ENCODE measurements at places on chromosomes 7 and 10.

- DNase-seq: no peak
Observed at GRCh38 chr7:107847168-107847835, 43.7 kb upstream of the DLD start.

GRCh38 chr10:8049865-8050555, 4.5 kb upstream of the GATA3 start:
- DNase-seq: no peak

DNA sequence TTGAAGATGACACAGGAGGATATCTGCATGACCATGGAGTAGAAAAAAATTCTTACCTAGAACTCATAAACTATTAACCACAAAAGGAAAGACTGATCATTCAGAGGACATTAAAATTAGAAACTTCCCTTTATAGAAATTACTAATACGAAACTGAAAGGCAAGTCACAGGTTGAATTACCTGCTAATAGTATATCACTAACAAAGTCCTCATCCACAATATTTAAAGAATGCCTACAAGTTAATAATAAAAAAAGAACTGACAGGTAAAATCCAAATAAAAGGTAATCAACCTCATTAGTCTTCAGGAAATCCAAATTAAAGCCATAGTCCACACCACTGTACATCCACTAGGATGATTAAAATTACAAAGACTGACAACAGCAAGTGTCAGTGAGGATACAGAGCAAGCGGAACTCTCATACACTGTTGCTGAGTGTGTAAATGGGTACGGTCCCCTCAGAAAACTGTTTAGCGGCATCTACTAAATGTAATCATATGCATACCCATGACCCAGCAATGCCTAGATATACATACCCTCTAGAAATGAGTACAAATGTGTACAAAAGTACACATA, 71.2 kb downstream of the ARHGAP21 start:
- no peak for DNase-seq

DNA sequence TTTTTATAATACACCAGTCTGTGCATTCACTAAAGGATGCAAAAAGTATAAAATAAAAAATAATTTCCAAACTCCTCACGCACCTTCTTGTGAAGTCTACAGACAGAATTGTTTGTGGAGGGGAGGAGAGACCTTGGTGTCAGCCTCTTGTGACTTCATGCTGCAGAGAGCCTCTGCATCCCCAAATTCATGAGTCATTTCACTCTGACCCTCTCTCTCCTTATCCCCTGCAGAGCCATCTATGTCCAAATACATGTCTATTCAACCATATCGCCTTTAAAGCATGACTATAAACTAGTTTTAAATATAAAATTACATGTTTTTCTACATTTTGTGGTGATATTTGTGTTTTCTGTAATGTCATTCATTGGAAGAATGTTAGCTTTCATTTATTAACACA, 6.0 kb downstream of the CREB5 start:
- no peak for DNase-seq

GRCh38 chr7:91512958-91513357, 248.7 kb downstream of the FZD1 start:
- DNase-seq: no peak

- no peak for DNase-seq
Observed at GRCh38 chr7:101277155-101277554, 32.3 kb upstream of the FIS1 start.

DNA sequence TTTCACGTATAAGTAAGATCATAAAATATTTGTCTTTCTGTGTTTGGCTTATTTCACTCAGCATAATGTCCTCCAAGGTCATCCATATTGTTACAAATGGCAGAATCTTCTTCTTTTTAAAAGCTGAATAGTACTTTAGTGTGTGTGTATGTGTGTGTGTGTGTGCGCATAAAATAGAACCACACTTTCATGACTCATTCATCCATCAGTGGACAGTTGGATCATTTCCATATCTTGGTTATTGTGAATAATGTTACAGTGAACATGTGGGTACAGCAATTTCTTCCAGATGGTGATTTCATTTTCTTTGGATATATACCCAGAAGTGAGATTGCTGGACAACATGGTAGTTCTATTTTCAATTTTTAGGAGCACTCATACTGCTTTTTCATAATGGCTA, 622.4 kb downstream of the NRG3 start:
- DNase-seq: no peak

DNA sequence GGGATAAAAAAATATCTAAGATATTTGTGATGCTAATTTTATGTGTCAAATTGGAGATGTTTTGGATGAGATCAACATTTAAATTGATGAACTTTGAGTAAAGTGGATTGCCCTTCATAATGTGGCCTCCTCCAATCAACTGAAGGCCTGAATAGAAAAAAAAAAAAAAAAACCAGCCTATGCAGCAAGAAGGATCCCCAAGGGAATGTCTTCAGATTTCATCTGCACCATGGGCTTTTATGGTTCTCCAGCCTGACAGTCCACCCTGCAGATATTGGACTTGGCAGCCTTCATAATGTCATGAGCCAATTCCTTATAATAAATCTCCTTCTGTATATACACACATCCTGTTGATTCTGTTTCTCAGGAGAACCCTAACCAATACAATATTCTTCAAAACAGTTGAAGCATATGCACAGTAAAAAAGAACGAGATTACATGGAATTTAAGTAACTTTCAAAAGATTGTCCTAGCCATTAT, 316.9 kb upstream of the PLXDC2 start:
- DNase-seq: no peak

DNA sequence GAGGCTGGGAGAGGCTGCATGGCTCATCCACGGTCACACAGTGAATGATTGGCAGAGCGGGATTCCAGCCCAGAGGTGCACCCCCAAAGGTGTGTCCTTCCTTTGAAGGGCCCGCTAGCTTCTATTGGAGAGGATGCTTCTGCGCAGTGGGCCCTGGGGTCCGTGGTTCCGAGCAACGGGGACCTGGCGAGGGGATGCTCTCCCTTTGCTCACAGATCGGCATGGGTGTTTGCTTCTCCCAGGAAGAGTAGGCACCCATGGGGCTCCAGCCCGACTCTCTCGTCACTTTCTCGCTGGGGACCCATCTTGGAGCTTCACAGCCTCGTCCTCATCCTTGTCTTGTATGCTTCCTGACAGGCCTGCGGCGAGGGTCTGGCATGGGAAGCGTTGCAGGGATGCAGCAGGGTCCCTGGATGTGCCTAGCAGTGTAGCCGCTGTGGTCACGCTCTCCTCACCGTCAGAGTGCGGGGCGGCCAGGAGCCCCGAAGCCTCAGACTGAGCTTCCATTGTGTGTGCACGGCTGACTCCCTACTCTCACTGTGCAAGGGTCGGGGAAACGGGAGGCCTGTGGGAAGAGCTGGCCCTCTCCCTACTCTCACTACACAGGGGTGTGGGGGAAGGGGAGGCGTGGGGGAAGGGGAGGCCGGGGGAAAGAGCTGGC, 538.5 kb upstream of the FOXK1 start:
- DNase-seq: no peak

DNA sequence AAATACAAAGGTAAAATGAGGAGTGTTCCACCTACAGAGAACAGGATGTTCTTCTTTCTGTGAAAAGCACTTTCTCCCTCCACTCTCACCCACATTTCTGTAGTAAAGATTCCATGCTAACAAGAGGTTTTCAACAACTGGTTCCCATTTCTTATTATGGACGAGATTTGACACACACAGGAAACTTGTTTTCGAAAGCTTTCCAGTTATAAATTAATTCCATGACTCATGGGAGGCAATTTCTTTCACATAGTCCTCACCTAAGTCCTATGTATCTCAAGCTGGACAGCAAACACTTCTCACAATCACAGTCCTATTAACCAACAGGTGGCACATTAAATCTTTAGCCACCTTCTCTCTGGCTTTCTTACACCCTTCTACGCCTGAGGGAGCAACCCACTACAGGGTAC, 24.5 kb downstream of the RAPGEF5 start:
- DNase-seq: no peak

DNA sequence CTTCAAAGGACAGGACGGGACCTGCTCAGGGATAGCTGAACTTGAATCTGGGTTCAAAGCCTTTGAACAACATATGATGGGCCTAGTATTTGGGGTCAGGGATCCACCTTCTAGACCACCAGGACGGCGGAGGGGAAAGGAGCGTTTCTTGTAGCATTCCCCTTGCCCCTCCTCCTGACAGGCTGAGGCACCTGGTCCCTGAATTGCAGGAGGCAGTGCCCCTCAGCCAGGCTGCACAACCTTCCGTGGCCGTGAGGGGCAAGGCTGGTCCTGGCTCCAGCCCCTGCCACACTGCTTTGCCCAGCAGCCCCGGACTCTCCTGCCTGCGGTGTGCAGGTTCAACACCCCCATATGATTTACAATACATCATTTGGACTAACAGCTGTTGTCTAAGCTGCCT, 58.1 kb downstream of the INSIG1 start:
- DNase-seq: no peak

DNA sequence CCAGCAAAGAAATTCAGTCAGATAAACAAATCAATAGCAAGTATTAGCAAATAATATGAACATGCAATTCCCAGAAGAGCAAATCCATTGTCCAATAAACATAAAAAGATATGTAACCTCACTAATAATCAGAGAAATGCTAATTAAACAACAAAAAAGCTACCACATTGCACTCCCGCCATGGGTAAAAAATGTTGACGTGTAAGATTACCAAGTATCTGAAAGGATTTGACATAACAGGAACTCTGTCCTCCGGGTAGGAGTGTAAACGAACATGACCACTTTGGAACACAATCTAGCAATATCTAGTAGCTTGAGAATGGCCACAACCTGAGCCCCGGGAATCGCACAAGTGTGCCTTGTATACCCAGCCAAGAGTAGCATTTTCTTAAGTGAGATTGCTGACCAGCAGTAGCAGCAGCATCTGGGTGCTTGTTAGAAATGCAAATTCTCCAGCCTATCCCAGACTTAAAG, 31.6 kb downstream of the DYDC1 start:
- DNase-seq: no peak

All from AG08395 (cell line).